ENCODE measurements at places on chromosomes 4 and X. TPM values are rescaled to one million over a fixed set of nuclear protein-coding genes. Genes with fewer than 3 reads are reported as not detected.
A peak's percentile ranks its signal among the peaks of the same experiment; 100 is the strongest.

The TNMD gene
- not detected for polyA plus RNA-seq

- no peaks in the 10 kb centered on the region for H3K4me1 ChIP-seq
- H3K27ac ChIP-seq = no peak overlapping the region
- no peak overlapping the region for H3K4me3 ChIP-seq
These were observed 19.5 kb downstream of the WWC2 start for GRCh38 chr4:183118585-183118984.

DNA sequence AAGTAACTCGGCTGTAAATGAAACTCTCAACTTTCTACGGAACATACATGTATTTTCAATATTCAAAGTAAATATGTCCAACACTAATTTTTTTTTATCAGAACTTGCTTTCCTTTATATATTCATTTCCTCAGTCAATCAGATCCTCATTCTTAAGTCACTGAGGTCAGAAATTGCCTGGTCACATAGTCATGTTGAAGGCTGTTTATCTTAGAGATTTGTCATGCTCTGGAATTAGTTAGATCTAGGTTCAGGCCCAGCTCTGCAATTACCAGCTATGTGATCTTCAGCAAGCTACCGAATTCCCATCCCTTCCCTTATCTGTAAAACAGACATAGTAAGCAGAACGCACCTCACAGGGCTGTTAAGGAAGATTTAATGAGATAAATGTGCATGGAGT, 228.8 kb downstream of the SPCS3 start:
- no peak overlapping the region for H3K27ac ChIP-seq
- H3K27me3 ChIP-seq = no peaks in the 10 kb centered on the region
- no peaks in the 10 kb centered on the region for H3K4me1 ChIP-seq
- DNase-seq = no peak
- H3K4me3 ChIP-seq = no peak overlapping the region

DNA sequence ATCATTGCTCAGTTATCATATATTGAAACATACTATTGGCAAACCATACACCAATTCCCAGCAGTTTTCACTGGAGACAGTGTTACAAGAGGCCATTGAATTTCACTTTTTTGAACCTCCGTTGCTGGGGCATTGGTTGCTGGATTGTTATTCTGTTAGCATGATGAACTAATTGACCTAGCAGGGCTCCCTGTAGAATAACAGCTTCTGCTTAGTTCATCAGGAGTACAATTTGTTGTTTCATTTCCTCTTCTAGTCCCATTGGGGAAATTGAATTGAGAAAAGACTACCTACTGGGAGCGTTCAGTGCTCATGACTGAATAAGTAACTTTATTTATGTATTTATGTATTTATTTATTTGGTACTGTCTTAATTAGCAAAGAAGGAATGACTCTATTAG, 151.6 kb downstream of the SLIT2 start:
- no peak overlapping the region for H3K4me3 ChIP-seq
- no peaks in the 10 kb centered on the region for H3K27me3 ChIP-seq
- no peak overlapping the region for H3K27ac ChIP-seq
- no peaks in the 10 kb centered on the region for H3K36me3 ChIP-seq
- H3K4me1 ChIP-seq = no peaks in the 10 kb centered on the region

DNA sequence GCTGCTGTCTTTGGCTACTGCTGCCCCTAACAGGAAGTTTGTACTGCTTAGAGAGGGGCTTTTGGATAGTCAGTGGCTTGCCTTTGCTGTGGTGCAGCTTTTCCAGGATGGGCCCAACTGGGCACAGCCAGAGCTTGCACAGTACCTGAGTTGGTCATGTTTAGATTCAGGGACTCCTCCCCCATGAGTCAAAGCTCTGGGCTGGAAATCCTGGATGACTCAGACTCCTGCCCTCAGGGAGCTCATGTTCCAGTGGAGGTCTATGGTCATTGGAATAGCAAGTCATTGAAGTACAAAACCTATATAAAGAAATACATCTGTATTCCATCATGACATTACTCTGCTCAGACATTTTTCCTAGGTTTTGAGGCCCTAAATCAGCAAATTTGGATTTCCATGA, 66.7 kb upstream of the PJA1 start:
- no peaks in the 10 kb centered on the region for H3K27me3 ChIP-seq
- DNase-seq = no peak
- no peaks in the 10 kb centered on the region for H3K4me1 ChIP-seq
- H3K36me3 ChIP-seq = no peaks in the 10 kb centered on the region
- no peak overlapping the region for H3K27ac ChIP-seq

The SLC25A4 gene
- polyA plus RNA-seq = 11.7 TPM

The SH3RF1 gene
- polyA plus RNA-seq = 2.0 TPM

DNA sequence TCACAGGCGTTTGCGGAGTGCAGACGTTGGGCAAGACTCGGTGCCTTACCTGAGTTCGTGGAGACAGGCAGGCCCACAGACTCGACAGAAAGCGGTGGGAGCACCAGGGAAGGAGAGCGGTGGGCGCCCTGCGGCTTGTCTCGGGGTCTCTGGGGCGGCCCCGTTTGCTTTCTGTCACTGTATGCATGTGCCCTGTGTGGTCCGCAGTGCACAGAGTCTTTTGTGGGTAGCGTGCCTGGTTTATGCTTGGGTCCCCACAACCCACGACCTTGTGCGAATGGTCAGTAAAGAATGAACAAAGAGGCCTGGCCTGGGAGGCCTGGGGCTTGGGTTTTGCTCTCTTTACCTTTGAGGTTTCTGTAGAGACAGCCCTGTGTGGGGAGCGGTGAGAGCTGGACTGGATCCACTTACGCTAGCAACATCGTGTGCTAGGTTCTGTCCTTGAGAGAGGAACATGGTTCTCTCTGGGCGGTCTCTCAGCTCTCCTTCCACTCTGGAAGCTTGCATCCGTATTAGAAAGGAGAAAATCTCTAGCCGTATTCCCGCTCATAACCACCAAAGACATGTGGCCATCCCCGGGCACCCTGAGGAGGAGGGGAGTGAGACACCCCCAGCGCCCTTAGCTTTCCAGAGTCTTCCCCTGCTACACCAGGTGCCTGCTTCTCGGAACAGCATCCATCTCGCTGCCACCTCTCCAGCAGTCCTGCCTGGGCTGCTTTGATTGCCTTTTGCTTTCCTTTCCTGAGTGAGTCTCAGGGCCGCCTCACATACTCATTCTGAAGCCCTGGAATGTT, 1.2 kb downstream of the TADA2B start:
- DNase-seq = no peak
- peak overlapping the region; percentile 68 for H3K27ac ChIP-seq
- peaks cover 31% of the 10 kb centered on the region for H3K4me1 ChIP-seq
- H3K4me3 ChIP-seq = peak overlapping the region; percentile 95

The APBB2 gene
- 4.4 TPM for polyA plus RNA-seq

- no peak overlapping the region for H3K4me3 ChIP-seq
- H3K27me3 ChIP-seq = no peaks in the 10 kb centered on the region
- no peak overlapping the region for H3K27ac ChIP-seq
- no peaks in the 10 kb centered on the region for H3K36me3 ChIP-seq
These were observed 103.6 kb downstream of the RAPGEF2 start for GRCh38 chr4:159206427-159206871.

The IL1RAPL2 gene
- not detected for polyA plus RNA-seq

DNA sequence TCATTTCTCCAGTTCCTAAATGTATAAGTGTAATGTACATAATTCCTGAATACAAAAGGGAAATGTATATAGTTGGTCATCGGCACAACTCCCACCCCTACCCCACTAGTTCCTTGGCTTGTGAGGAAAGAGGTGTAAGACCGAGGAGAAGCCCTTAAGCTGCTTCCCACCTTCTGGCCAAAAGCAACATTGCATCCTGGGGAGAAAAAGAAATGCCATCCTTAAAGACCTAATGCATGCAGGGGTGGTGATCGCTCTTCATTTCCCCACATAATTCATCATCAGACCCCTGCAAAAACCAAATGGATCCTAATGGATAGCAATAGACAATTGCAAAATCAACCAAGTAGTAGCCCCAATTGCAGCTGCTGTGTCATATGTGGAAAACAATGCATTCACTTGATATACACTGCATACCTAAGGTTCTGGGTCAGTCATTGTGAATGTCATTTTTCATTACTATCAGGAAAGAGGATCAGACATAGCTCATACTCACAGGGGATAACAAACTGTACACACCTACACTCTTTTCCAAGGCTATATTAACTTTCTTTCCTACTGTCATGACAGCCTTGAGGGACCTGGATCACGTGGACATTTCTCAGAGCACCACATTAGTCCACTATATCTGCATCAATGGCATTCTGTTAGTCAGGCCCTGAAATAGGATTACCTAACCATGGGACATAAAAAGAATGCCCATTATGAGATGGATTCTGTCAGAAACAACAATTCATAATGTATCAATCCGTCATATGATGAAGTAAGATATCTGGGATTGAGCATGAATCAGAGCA, 31.7 kb upstream of the NFXL1 start:
- no peak for DNase-seq
- H3K4me1 ChIP-seq = no peaks in the 10 kb centered on the region
- no peak overlapping the region for H3K4me3 ChIP-seq

The EGF gene
- not detected for polyA plus RNA-seq

DNA sequence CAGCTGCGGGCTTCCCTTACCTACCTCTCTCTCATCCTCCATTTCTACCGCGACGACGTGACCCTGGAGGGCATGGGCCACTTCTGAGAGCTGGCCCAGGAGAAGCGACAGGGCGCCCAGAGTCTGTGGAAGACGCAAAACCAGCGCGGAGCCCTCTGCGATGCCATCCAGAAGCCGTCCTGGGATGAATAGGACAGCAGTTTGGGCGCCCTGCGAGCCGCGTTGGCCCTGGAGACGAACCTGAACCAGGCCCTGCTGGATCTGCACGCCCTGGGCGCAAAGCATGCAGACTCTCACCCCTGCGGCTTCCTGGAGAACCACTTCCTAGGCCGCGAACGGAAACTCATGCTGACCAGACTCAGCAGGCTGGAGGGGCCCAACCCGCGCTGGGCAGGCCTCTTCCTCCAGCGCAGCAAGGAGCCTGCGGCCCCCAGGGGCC, 52.7 kb upstream of the TMPRSS11F start:
- H3K36me3 ChIP-seq = no peaks in the 10 kb centered on the region
- H3K27ac ChIP-seq = no peak overlapping the region
- no peak for DNase-seq

The PNMA6F gene
- not detected for polyA plus RNA-seq

DNA sequence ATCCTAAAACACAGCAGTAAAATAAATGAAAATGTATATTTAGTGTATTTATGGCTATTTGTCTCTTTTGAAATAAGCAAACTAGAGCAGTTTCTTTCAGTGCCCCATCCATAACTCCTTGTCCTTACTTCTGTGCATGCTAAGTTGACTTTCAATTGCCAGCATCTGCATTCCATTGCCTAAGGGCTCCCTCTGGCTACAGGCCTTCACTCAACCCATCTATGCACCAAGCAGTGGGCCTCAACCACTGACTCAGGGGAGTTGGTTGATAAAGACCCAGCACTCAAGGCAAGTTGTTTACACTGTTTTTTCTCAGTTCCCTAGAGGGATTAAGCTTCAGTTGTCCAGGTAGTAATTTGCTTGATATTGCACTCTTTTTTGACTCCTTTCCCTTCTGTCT, 265.7 kb downstream of the IQCM start:
- H3K4me3 ChIP-seq = no peak overlapping the region
- DNase-seq = no peak
- no peaks in the 10 kb centered on the region for H3K27me3 ChIP-seq
- no peak overlapping the region for H3K27ac ChIP-seq
- H3K4me1 ChIP-seq = no peaks in the 10 kb centered on the region
- no peaks in the 10 kb centered on the region for H3K36me3 ChIP-seq

DNA sequence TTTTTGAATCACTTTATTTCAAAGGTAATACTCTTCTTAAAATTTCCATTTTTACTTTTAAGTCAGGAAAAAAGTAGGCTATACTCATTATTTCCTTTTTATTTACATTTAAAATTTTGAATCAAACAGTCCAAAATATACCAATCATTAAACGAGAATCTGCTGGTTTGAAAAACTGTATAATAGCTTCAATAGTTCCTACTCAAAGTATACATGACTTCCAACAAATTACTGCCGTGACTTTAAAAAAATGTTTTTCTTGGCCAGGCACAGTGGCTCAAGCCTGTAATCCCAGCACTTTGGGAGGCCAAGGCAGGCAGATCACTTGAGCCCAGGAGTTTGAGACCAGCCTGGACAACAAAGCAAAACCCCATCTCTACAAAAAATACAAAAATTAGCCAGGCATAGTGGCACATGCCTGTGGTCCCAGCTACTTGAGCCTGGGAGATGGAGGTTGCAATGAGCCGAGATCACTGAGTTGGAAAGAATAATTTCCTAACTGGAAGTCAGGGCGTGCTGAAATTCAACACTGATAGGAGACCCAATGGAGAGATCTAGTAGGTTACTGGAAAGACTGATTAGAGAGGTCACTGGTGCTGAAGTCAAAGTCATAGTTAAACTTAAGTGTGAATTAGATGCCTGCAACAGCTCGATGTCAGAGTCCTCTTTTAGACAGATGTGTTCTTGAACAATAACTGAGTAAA, 9.0 kb downstream of the KLHL8 start:
- no peaks in the 10 kb centered on the region for H3K27me3 ChIP-seq
- peaks cover 7% of the 10 kb centered on the region for H3K4me1 ChIP-seq
- H3K4me3 ChIP-seq = no peak overlapping the region

GRCh38 chr4:145278341-145279121, 98.1 kb upstream of the OTUD4 start:
- no peak overlapping the region for H3K4me3 ChIP-seq
- H3K27ac ChIP-seq = no peak overlapping the region
- H3K4me1 ChIP-seq = no peaks in the 10 kb centered on the region
- H3K36me3 ChIP-seq = no peaks in the 10 kb centered on the region

- peak overlapping the region; percentile 54 for H3K27ac ChIP-seq
- DNase-seq = peak; percentile 37
- peaks cover 49% of the 10 kb centered on the region for H3K4me1 ChIP-seq
- no peaks in the 10 kb centered on the region for H3K27me3 ChIP-seq
These were observed 46.3 kb downstream of the SH3KBP1 start for GRCh38 chrX:19840899-19841648.

DNA sequence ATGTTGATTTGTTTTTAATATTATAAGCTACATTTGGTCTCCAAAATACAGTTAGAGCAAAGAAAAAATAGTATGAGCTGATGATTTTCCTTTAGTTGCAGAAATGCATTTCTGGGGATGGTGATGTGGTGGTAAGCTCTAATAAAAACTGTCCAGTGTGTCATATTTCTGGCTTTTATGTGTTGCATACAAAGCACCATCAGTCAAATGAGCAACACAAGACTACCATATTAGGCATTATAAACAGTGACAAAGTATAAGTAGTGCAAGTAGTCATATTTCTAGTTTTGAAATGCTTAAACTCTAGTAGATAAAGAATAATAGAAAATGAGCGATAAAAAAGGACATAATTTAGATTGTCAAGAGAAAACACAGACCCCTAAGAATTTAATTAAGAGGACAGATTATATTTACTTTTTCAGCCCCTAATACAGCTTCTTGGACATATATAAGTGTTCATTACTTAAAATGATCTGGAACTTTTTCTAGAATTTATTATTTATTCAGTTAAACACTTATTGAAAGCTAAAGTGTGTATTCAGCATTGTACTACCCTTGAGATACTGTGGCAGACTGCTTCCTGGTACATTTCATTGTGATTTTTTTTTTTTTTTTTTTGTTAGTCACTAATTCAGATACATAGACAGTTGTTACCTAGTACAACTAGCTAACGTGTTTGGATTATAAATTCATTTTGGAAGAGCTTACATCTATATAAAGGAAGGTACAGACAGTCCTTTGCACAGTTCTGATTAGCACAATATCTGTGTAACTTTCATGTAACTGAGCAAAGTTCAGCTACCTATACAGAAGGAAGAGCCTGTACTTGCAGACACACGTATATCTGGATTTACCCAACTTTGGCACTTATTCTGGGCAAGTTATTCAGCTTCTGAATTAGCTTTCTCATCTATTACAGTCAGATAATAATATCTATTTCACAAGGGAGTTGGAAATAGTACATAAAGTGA, 22.3 kb downstream of the RAP1GDS1 start:
- H3K27me3 ChIP-seq = no peaks in the 10 kb centered on the region
- no peak for DNase-seq

The CENPVL1 gene
- polyA plus RNA-seq = not detected

Data from B cell (primary cell).